ENCODE measurements at places on chromosomes 3 and 15. TPM values are rescaled to one million over a fixed set of nuclear protein-coding genes. Genes with fewer than 3 reads are reported as not detected.

The C3orf22 gene
- not detected for polyA plus RNA-seq

The PTPRG gene
- polyA plus RNA-seq, result 18.2 TPM

The TCAIM gene
- 18.8 TPM for polyA plus RNA-seq

The PIGZ gene
- 0.45 TPM for polyA plus RNA-seq

The ARGFX gene
- polyA plus RNA-seq, result not detected

The WNT7A gene
- not detected for polyA plus RNA-seq

GRCh38 chr15:81126892-81127291 is 7.2 kb upstream of the CFAP161 start:
- no peak for DNase-seq

GRCh38 chr3:129268396-129268795 is 10.3 kb upstream of the HMCES start:
- DNase-seq, result no peak

DNA sequence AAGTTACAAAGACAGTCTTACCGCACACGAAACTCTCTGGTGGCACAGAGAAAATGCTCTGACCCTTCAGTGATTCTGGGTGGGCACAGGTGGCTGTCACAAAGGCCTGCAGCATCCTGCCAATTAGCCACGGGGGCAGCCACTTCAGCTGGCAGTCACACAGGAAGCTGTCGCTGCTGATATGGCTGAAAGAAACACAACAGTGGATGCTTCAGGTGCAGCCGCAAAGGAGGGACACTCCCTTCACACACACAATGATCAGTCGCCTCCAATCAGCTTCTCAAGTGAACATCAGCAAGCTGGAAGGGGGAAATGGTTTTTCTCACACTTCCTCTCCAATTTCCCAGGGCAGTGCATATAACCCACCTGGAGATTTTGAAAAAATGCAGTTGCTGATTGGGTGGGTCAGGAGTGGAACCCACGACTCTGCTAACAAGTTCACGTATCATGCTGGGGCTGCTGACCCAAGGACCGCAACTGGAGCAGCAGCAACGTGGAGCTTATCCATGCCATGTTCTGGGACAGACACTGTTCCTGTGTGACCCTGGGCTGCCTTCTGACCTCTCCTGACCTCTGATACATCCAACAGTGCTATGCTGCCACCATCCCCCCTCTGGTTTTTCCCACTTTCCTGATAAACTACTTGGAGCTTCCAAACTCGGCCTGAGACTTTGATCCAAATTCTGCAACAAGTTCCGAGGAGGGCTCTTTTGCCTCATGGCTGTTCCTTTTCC is 106.6 kb downstream of the LRIG1 start:
- DNase-seq, result no peak

DNA sequence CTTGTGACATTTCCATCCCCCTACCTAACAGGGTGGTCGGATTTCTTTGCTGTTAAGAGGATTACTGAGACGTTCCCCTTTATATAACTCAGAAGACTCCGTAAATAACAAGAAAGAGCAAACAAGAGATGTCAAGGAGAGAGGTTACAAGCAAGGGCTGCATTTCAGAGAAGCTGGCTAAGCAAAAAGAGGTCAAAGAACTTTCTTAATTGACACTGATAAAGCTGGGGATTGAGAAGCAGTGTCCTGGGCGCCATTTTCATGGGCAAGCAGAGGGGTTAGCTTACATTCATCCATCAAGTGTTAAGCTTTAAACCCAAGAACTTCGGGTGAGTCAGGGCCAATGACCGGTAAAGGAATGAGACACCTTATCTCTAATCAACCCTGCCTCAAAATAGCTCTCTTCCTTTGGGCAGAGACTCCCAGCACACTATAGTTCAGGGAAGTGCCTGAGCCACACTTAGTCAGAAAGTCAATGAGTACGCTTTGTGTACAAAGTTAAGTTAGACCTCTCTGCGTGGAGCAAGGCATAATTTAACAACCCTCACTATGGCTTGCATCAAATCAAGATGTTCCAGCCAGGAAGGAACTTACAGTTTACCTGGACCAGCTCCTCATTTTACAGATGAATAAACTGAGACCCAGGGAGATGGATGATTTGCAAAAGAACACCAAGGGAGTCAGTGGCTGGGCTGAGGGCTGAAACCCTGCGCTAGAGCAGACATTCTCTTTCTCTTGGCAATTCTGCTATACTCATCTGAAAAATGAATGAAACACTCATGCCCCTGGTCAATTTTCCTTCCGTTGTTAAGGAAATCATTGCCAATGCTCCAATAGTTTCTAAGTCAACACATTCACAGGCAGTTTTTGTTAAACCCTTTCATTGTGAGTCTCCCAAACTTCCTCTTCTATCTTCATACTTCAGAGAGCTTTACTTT is 44.6 kb downstream of the CCNL1 start:
- no peak for DNase-seq

DNA sequence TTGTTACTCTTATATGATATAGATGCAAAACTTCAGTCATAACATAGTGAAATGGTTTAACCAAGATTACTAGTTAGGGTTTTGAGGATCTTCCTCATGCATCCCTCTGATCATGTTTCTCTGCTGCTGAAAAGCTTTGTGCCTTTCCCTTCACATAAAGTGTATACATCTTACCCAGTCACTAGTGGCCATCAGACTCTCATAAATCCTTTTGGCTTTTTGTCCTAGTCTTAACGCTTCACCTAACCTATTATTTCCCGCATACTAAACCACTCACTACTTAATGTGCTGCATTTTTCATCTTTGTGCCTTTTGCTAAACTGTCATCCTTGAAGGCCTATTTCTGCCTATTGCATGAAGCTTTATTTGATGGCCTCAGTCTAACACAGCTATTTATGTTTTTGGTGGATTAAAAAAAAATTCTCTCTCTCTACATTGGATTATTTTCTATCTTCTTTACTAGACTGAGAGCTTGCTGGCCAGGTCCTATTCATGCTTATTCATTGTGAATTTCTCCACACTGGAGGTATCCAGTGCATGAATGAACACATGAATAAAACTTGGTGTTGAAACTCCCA is 717.6 kb upstream of the GOLIM4 start:
- no peak for DNase-seq

DNA sequence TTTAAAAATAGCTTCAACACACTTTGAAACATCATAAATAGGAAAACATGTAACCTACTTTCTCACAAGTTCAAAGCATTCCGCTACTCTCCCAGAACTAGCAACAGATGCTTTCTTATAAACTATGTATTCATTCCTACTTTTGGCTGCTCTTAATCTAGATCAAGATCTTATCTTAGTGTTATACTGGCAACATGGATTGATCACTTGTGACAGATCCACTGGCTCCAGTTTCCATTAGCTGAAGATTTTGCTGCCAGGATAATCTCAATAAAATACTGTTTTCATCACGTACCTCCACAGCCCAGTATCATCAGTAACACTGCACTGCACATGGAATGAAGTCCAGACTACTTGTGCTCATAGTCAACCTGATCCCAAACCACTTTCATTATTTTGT is 491.7 kb upstream of the AGTR1 start:
- no peak for DNase-seq

GRCh38 chr15:40721701-40722100 is 26.7 kb downstream of the RAD51 start:
- no peak for DNase-seq

All from ovary (tissue), 10 donors.